ENCODE measurements at places on chromosomes 1 and 21.

GRCh38 chr21:37196847-37197246 is 70.3 kb downstream of the VPS26C start:
- DNase-seq: no peak

GRCh38 chr21:34915364-34915841 is 133.7 kb downstream of the RUNX1 start:
- DNase-seq: no peak

DNA sequence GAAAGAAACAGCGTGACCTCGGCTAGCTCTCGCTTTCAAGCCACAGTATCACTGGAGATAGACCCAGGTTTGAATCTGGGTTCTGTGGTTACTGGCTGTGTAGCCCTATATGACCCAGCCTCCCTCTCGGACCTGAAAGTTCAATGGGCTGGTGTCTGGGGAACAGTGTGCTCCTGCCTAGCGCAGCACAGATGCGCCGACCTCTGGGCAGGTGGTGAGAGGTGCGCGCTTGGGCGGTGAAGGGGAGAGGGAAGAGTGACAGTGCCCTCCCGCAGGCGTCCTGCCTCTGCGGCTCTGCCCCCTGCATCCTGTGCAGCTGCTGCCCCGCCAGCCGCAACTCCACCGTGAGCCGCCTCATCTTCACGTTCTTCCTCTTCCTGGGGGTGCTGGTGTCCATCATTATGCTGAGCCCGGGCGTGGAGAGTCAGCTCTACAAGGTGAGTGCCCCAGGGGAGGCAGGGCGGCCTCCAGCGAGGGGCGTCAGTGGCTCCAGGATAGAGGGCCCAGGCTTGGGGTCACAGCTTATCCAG is 10.5 kb downstream of the SERINC2 start:
- no peak for DNase-seq

DNA sequence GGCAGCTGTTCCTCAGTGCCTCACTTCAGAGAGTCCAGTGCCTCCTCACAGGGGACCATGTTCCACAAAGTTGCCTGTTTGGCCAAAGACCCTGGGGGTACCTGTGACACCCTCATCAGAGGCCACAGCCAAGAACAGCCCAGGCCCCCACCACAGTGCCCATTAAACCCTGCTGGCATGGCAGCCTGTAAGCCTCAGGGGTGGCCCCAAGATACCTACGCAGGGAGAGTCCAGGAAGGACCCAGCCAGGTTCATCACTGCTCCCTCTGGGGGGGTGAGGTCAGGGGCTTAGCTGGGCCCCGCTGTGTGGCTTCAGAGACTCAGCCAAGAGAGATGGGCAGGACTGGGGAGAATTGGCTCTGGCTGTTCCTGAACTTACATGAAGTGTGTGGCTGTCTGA is 19.1 kb upstream of the PRDM16 start:
- no peak for DNase-seq

GRCh38 chr1:57858740-57859139 is 434.9 kb upstream of the DAB1 start:
- no peak for DNase-seq

GRCh38 chr1:147586414-147586813 is 45.1 kb downstream of the BCL9 start:
- no peak for DNase-seq

GRCh38 chr1:12678820-12679219 is 34.9 kb downstream of the AADACL4 start:
- no peak for DNase-seq

- DNase-seq: no peak
Measured at GRCh38 chr21:17343055-17343454, 169.8 kb upstream of the CXADR start.

DNA sequence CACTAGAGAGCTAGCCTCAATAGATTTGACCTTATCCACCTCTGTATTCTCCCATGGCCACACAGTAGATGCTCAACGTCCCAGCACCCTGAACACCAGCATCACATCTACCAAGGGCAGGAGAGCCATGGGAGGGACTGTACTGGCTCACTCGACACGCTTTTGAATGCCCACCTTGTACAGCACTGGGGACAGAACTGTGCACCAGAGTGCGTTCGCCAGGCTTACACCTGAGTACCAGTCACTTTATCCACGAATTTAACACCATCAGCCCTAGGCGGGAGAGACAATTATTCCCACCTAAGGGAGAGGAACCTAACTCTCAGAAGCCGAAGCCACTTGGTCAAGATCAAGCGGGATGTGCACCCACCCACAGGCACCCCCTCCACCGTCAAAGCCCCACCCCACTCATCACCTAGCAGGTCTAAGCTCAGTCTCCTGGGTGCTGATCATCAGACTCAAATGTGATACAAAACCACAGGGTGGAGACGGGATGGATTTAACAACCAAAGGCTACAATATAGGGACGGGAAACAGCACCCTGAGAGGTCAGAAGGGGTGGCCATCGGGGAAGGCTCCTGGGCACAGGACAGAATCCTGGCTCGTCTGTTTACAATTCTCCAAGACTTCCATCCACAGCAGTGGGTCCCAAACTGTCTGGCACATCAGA is 110.5 kb downstream of the GLIS1 start:
- DNase-seq: no peak

DNA sequence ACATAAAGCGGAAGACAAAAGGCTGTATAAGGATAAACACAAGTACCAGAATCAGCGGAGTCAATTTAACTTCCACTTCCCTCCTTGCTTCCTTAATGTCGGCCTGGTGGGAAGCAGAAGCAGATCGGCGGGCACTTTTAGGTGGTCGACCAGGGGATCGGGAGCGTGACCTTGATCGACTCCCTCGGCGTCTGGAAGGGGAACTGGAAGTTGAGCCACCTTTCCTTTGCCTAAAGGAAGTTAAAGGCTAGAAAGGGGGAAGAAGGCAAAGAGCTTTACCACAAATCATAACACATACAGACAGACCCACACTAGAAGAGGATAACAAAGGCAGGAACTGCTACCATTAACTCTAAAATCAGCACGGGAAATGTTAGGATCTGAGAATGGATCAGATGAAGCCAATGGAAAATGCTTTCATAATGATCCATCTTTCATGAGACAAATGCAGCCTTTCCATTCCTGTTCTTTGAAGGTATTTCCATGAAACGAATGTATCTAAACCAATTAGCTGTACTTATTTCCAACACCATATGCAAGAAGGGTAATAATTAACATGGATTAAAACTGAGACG is 5.7 kb downstream of the LBR start:
- no peak for DNase-seq

GRCh38 chr1:202433155-202434043 is 84.9 kb downstream of the PPP1R12B start:
- no peak for DNase-seq

GRCh38 chr1:193799948-193800690 is 613.7 kb upstream of the B3GALT2 start:
- DNase-seq: no peak

GRCh38 chr1:23727362-23727811 is 15.9 kb upstream of the ELOA start:
- DNase-seq: no peak

- peak; percentile 38 for DNase-seq
Measured at GRCh38 chr21:17576080-17576835, 36.4 kb downstream of the BTG3 start.

DNA sequence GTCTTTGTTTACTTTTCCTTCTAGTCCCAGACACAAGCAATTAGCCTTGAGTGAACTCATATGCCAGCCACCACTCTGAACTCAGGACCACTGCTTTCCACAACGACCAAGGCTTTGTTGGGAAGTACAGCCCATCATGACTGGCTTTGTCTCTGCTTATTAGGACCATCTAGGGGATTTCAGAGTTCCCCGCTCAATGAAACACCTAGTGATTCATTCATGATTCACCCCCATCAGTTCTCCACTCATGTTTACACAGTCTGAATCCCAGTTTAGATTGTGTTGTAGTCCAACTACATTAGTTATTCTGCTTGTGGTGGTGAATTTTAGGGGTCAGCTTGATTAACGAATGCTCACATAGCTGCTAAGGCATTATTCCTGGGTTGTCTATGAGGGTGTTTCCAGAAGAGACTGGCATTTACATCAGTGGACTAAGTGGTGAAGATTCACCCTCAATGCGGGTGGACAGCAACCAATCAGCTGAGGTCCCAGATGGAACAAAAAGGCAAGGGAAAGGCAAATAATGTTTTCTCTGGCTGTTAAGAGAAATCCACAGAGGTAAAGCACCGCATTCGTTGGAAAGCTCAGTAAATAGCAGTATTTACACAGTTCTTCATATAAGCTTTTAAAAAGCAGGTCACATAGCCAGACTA is 122.7 kb downstream of the RGS21 start:
- DNase-seq: no peak

DNA sequence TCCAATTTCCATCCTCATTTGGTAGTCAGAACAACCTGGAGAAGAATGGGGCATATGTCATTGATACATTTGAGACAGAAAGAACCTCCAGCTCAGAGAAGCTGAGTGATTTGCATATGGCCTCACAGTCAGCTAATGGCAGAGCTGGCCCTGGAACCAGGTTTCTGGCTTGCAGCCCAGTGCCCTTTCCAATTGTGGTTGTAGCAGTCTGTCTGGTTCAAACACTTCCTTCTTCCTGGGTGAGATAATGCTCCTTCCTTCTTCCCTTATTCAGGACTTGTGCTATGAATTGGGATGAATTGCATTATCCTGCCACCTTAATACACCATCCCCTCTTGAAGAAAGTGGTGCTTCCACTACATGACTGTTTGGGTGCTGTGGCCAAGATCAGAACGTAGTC is 24.2 kb downstream of the SLC5A9 start:
- peak; percentile 33 for DNase-seq

- DNase-seq: no peak
Measured at GRCh38 chr1:162712317-162713029, 78.0 kb upstream of the HSD17B7 start.

GRCh38 chr21:42525676-42526378 is 12.2 kb downstream of the SLC37A1 start:
- peak; percentile 65 for DNase-seq

DNA sequence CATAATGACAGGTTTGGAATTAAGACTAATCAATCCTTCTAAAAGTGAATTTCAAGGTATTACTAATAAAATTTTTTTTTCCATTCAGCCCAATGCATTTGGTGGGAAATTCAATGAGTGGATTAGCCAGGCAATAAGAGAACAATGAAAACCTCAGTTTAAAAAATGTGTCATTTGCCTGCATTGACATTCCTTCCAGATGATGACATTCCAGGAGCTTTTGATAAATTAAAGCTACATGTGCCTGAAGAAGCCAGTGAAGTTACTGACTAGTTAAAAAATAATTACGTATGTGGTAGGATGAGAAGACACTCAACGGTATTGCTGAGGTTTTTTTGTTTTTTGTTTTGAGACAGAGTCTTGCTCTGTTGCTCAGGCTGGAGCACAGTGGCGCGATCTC is 37.9 kb upstream of the RC3H1 start:
- DNase-seq: no peak

- no peak for DNase-seq
Measured at GRCh38 chr21:21971384-21971783, 973.2 kb downstream of the NCAM2 start.

GRCh38 chr1:227790034-227790400 is 25.5 kb upstream of the PRSS38 start:
- no peak for DNase-seq

GRCh38 chr1:203278082-203278884 is 27.0 kb upstream of the BTG2 start:
- peak; percentile 90 for DNase-seq

GRCh38 chr1:10814312-10814711 is 17.9 kb upstream of the CASZ1 start:
- no peak for DNase-seq

- DNase-seq: no peak
Measured at GRCh38 chr1:73770109-73770905, 427.7 kb downstream of the LRRIQ3 start.

DNA sequence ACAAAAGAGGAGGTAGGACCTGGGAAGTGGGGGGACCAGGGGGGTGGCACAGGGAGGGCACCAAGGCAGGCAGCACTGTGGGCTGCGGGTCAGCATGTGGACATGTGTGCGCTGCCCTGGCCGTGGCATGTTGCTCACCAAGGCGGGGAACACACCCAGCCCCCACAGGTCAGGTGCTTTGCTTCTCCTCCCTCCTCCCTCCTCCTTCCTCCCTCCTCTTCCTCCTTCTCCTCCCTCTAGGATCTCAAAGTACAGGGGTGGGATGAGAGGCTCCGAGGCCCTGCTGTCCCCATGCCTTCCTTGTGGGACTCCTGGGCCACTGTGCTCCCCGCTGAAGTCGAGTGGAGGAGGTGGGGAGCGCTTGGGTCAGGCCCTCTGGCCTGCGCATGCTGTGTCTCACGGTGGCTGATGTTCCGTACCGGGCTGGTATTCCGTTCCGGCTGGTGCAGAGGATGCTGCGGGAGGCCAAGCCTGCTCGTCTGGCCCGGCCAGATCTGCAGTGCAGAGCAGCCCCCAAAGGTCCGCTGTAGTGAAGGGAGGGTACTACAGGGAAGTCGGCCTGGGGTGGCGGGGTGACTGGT is 26.6 kb downstream of the SPSB1 start:
- DNase-seq: no peak

DNA sequence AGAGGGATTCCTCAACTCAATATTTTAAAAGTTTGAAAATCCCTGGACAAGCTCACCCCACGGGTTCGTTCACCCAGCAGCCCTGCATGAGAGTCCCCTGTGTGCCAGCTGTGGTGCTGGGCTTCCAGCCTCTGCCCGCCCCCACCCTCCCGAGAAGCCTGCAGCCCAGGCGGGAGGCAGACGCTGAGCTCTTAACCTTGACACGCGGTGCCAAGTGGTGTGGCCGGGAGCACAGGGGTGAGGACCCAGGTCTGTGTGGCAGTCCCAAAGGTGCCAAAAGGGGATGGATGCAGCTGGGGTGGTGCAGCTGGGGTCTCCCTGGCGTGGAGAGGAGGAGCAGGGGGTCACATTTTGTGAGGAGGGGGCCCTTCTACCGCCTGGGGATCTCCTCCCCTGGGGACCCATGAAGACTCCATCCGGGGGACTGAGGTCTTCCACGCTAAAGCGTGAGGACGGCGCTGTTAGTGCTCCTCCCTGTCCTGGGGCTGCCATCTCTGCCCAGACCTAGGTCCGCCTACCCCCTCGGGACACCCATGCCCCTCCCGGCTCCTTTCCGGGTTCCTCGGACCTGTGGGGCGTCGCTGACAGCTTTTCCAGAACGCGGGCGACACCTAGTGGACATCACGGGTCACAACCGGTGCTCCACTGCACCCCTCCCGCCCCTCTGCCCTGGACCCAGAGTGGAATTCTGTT is 12.9 kb downstream of the PLA2G2F start:
- peak; percentile 71 for DNase-seq

- no peak for DNase-seq
Measured at GRCh38 chr1:63931468-63931867, 157.7 kb downstream of the ROR1 start.

DNA sequence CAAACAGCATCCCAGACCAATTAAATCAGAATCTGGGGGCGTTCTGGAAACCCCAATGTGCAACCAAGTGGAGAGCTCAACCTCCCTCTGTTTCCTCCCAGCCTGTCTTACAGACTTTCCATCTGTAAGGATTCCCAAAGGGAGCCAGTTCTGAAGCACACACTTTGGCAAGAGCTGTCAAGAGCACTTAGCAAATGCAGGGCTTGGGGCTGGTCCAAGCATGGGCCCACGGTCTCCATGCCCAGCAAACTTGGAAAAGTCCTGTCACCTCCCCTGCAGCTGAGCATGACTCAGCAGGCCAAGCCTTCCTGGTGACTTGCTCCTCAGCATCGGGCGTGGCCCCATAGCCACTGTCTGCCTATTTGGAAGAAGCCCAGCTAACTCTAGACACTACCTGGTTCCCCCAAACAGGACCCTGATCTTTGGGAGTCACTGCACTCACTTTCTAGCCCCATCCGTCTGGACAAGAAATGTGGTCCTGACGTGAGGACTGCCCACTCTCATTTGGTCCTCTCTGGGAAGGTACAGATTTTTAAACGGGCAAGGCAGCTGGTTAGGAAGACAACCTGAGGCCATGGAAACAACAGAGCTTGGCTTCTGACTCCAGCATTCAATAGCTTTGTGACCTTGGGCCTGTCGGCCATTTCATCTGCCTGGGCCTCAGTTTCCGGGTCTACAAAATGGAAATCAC is 16.9 kb downstream of the SLC2A1 start:
- no peak for DNase-seq

Data from NCI-H1092 treated with DMSO at 0.1 percent for 48 hours (cell line).